ENCODE measurements at places on chromosomes 16 and 17.

DNA sequence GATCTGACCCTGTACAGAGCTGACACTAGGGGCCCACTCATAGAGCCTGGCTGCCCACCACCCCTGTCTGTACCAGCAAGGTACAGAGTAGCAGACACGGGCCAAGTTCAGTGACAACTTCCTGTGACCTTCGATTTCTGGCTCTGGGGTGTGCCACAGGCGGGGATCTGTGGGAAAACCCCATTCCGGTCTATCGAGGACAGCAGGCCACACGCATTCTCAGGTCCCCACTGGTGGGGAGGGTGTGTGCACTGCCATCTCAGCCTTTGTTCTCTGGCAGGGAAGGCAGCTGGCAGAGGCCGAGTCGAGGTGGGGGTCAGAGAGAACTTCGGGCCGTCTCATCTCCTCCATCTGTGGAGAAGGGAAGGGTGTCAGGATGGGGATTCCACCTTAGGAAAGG is 10.0 kb downstream of the NLE1 start:
- no peak for DNase-seq

- no peak for DNase-seq
Measured at GRCh38 chr16:67961551-67961957, 6.9 kb downstream of the SLC12A4 start.

- no peak for DNase-seq
Measured at GRCh38 chr16:66735891-66736290, 15.5 kb downstream of the DYNC1LI2 start.

GRCh38 chr17:45410144-45411091 is 22.3 kb downstream of the ARHGAP27 start:
- peak; percentile 30 for DNase-seq

DNA sequence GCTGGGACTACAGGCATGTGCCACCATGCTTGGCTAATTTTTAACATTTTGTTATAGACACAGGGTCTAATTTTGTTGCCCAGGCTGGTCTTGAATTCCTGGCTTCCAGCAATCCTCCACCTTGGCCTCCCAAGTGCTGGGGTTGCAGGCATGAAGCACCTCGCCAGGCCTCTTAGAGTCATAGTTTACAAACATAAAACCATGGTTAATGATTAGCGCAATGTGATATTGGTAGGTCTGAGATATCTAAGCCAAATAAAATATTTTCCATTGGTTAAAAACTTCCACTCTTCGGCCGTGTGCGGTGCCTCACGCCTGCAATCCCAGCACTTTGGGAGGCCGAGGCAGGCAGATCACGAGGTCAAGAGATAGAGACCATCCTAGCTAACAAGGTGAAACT is 16.6 kb downstream of the TXNDC11 start:
- no peak for DNase-seq

DNA sequence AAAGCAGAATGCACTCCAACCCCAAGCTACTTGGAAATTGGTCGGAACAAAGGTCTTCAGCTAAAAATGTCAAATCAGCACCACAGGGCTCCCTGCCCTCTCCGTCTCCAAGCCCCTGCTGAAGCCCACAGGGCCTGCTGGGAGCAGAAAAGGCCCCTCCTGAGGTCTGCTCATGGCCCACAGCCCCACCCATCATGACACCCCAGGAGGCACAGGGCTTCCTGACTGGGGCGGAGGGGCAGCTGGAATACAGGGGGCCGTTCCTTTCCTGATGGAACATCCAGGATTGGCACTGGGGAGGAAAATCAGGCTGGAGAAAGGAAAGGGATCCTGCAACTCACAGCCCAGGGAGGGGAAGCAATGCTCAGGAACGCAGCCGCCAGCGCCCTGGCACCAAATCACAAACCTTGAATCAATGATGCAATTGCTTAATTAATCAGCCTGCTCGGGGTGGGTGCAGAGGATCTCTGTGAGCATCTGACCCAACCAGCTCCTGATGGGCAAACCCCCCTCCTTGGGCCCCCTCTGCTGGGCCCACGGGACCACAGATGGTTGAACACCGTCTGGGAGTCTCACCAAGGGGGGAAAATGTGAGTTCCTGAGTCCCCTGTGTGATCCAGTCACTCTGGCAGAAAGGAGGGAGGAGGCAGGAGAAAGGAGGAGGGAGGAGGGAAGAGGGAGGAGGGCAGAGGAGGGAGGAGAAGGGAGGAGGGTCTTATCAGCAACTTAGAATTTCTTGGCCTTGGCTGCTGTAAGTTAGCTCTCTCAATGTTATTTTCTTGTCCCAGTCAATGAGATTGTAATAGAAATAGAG is 155.5 kb downstream of the ZNF423 start:
- no peak for DNase-seq

GRCh38 chr17:44759086-44759915 is 513 bp downstream of the ADAM11 start:
- no peak for DNase-seq

- DNase-seq: no peak
Measured at GRCh38 chr17:49224198-49224996, 6.2 kb downstream of the PHOSPHO1 start.

GRCh38 chr17:56597495-56597990 is 4.0 kb downstream of the NOG start:
- DNase-seq: no peak

GRCh38 chr16:52271088-52271750 is 275.7 kb downstream of the TOX3 start:
- DNase-seq: no peak

DNA sequence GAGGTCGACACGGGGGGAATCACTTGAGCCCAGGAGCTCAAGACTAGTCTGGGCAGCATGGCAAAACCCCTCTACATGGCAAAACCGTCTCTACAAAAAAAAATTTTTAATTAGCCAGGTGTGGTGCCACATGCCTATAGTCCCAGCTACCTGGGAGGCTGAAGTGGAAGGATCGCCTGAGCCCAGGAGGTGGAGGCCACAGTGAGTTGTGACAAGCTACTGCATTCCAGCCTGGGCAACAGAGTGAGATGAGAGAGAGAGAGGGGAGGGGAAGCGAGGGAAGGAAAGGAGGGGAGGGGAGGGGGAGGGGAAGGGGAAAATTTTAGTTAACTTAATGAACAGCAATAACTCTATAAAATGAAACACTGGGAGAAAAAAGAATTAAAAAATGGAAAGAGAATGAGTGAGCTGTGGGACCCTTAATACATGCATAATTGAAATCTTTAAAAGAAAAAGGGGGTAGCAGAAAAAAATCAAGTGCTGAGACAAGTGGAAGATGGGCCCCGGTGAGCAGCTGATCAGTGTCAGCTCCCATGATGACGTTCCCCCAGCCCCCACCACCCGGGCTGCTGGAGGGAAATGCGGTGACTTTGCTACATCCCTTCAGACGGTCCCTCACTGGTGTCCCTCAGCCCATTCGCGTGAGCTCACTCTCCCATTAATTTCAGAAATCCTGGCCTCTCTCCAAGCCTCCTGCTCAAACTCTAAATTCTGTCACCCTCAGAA is 2.7 kb downstream of the ASGR2 start:
- no peak for DNase-seq

- no peak for DNase-seq
Measured at GRCh38 chr16:84446084-84446483, 58.4 kb downstream of the MEAK7 start.

DNA sequence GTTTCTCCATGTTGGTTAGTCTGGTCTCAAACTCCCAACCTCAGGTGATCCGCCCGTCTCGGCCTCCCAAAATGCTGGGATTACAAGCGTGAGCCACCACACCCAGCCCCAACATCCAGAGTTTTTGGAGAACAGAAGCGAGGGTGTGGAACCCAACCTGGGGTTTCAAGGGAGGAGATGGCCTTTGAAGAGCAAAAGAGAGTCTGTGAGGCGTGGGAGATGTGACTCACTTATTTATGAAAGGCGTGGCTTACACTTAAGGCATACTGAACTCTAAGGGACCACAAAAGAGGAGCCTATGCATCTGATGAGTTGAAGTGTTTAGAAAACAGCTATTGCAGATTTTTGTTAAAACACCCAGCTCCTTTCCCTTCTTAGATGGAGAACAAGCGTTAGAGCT is 18.9 kb downstream of the ARSG start:
- no peak for DNase-seq

GRCh38 chr16:53600126-53600525 is 97.1 kb upstream of the AKTIP start:
- DNase-seq: no peak

GRCh38 chr17:29042679-29043538 is at the start of gene PIPOX:
PIPOX (plus strand) TSS chr17:29043141; CDS start chr17:29043226, 85 bp downstream.
- no peak for DNase-seq

DNA sequence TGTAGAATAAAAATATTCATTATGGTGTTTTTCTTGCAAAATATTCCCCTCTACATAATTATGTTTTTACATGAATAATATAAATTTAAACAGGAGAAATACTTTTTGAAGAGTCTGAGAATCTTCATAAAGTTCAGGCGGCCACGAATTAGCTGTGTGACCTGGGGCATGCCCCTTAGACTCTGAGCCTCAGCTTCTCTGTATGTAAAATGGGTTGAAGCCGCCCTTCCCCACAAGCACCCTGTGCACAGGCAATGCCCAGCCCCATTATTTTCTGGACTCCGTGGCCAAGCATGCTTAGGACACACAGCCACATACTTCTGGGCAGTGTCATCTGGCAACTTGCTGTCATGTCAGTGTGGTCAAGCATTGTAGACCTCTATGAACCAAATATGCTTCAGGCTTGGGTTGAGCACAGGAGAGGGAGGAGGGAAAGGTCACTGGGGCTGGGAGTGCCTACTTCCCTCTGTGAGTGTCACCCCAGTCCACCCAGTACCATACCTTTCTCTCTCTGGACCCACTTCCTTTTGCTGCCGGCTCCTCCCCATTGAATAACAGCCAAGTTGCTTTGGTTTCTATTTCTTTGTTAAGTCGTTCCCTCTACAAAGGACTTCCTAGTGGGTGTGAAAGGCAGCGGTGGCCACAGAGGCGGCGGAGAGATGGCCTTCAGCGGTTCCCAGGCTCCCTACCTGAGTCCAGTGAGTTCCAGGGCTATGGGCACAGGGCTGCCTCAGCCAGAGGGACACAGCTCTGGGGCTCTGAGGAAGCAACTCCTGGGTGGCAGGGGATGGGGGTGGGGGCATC is at the start of gene LGALS9:
LGALS9 (plus strand) TSS at position 582 of the 804 bp plus-strand sequence; CDS start at position 660, 78 bp downstream.
- no peak for DNase-seq

GRCh38 chr17:81417879-81418709 is 22.8 kb downstream of the BAHCC1 start:
- DNase-seq: no peak

GRCh38 chr16:74713876-74714275 is 13.2 kb upstream of the MLKL start:
- no peak for DNase-seq

DNA sequence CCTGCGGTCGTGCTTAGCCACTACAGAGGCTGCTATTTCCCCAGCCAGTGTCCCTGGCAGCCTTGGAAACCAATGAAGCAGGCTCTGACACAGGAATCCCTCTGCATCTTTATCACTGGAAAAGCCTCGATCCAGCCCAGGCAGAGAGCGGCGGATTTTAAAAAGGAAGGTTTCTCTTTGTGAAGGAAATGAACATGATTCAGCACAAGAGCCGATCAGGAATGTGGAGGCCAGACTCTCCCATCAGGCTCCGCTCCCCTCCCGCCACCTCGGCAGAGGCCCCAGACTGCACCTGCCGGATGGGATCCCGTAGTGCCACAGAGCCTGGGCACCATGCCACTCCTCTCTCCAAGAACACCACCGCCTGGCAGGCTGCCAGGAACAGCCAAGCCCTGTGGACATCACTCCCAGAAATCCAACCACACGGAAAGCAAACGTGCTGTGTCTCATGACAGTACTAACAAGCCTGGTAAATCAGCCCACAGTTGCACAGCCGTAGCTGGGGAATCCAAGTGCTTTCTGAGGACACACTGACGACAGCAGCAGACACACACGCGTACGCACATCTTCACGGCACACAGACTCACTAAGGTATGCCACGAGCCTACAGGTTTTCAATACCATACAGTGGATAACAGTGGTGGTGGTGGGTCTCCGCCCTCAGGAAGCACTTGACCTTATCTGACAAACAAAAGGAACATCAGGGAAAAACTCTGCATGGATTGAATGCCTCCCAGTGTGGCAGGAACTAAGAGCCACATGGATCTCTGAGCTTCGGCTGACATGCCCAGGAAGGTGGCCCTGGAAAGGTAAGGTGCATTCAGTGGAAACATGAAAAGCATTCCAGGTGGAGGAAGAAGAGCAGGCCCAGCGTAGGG is 5.4 kb downstream of the LRRC75A start:
- DNase-seq: no peak

DNA sequence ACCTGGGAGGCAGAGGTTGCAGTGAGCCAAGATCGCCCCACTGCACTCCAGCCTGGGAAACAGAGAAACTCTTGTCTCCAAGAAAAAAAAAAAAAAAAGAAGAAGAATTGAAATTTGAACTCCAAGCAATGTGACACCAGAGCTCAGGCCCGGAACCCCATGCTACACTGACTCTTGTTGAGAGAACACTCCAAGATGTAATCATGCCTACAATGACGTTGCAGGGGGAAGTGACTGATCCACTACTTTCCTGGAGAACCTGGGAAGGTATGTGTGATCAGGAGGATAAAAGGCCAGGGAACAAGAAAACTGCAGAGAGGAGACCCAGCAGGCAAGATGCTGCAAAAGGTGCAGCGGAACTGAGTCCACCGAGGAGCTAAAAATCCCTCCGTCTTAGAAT is 57.9 kb downstream of the ADCY9 start:
- no peak for DNase-seq

GRCh38 chr16:48911700-48912099 is 301.7 kb upstream of the N4BP1 start:
- DNase-seq: no peak

GRCh38 chr16:30054451-30054850 is 11.1 kb upstream of the ALDOA start:
- no peak for DNase-seq

Measured in KG1 (cell line).